ENCODE measurements at places on chromosomes 5 and 9.

- DNase-seq = no peak
Measured at GRCh38 chr5:168663276-168664004, 84.3 kb upstream of the PANK3 start.

DNA sequence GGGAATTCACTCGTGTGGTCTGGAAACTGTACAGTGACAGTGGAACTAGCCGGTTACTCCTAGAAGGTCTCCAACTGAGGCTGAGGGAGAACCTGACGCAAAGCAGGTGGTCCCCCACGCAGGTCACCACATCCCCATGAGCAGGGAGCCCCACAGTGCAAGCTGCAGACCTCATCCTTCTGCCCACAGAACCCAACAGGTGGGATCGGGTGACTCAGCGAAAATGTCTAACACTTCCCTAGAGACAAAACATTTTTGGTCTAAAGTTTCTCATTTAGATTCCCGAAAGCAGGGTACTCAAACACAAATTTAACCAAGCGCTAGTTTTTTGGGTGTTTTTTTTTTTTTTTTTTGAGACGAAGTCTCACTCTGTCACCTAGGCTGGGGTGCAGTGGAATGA, 62.4 kb upstream of the RETREG1 start:
- DNase-seq = no peak

DNA sequence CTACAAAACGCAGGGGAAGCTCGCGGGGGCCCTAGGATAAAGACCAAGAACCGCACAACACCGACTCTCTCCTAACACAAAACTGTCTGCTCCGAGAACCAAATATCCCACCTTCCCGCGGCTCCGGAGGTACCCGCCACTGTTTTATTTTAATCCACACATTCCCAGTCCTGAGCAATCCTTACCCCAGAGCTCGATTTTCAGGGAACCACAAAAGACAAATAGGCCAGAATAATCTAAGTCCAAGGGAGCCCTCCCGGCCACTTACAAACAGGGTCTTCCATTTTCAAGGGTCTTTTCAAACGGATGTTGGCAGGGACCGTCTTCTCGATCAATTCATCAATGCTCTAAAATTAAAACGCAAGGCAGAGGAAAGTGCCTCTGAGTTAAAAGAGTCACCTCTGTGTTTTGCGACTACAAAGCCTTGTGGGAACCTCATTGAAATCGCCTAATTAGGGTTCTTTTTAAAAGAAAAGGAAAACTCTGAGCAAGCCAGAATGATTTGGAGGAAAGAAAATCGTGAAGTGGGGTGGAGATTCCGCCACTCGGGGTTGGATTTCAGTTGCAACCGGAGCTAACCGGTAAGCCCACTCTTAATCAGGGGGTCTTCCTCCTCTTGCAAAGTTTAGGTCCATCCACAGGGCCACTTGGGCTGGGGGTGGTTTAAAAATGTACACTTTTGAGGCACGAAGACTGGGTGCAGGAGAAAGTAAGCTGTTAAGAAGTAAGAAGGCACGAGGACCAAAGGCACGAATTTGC, 1.0 kb downstream of the GLDC start:
- no peak for DNase-seq

GRCh38 chr9:34046784-34047379, 1.8 kb downstream of the UBAP2 start:
- DNase-seq = no peak
